ENCODE measurements at places on chromosomes 7 and 10.

DNA sequence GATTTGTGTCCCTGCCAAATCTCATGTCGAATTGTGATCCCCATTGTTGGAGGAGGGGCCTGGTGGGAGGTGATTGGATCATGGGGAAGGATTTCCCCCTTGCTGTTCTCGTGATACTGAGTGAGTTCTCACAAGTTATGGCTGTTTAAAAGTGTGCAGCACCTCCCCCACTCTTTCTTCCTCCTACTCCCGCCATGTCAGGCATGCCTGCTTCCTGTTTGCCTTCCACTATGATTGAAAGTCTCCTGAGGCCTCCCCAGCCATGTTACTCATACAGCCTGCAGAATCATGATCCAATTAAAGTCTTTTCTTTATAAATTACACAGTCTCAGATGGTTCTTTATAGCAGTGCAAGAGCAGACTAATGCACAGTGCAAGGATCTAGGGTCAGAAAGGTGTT, 75.4 kb downstream of the CALD1 start:
- no peak for DNase-seq

DNA sequence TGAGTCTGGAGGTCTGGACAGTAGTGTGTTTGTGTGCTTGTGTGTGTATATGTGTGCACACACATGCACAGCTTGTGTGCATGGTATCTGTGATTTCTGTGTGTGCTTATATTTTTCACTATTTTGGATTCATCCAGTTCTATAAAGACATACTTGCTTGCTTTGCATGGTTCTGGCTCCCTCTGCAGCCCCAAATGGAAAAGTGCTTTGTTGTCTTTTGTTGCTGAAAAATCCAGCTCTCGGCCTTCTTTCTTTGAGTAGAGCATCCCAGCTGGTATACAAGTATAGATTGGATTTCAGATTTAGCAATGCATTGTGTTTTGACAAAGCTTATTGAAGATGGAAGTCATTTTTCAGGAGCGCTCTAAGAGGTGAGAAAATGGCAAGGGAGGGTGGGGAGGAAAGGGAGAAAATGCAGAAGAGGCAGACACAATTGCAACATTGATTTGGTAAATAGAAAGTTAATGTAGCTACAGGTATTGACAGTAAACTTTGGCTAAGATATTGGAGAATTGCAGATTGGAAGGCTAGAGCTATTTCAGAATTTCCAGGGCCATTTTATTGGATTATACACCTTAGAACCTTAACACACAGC, 333.9 kb downstream of the AUTS2 start:
- DNase-seq: no peak

DNA sequence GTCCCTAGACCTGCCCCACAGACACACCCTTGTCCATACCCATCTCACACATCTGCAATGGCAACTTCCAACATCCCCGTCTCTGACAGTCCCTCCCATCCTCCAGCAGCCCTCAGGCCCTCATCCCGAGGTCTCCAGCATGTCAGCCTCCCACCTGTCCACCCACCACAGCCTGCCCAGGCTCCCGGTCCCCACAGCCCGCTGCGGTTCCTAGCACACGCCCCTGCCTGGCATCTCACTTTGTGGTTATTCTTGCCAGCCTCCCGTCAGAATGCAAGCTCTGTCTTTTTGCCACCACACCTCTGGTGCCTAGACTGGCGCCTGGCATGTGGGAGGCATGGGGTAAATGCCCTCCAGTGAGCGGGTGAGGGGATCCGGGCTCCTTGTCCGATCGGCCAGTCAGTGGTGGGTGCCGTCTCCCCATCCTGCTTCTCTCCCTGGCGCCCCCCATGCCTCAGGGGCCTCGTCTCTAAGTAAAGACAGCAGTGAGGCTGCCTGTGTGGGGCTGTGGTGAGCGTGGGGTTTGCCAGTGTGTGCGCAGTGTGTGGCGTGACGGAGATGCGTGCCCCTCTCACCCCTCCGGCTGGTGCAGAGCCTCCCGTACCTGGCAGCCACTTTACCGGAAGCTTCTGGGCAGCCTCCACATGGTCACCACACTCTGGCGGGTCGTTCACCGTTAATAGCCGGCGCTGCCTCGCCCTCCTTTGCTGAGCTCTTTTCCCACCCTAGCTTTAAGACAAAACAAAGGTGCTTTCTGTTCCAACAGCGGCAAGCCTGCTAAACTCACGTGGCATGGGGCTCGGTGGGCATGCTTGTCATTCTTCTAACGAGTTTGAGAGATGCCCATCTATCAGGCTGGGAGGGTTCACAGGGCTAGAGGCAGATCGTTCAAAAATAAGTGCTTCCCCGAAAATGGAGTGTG, 28.5 kb upstream of the TTYH3 start:
- no peak for DNase-seq

GRCh38 chr10:106872176-106872575, 292.3 kb downstream of the SORCS1 start:
- no peak for DNase-seq

GRCh38 chr7:15495170-15495569, 66.6 kb downstream of the AGMO start:
- DNase-seq: no peak

DNA sequence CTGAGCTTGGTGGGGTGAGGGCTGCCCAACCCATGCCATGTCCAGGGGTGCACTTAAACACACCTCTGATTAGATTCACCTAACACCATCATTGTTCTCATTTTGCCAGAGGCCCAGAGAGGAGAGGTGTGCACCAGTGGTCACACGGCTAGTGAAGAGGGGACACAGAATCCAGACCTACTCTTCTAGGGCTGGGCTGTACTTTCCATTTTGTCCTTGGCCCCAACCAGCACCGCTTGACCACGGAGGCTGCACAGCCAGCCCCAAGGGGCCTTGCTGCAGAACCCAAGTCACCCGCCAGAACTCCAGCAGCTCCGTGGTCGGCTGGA, 246 bp upstream of the WDFY4 start:
- no peak for DNase-seq

DNA sequence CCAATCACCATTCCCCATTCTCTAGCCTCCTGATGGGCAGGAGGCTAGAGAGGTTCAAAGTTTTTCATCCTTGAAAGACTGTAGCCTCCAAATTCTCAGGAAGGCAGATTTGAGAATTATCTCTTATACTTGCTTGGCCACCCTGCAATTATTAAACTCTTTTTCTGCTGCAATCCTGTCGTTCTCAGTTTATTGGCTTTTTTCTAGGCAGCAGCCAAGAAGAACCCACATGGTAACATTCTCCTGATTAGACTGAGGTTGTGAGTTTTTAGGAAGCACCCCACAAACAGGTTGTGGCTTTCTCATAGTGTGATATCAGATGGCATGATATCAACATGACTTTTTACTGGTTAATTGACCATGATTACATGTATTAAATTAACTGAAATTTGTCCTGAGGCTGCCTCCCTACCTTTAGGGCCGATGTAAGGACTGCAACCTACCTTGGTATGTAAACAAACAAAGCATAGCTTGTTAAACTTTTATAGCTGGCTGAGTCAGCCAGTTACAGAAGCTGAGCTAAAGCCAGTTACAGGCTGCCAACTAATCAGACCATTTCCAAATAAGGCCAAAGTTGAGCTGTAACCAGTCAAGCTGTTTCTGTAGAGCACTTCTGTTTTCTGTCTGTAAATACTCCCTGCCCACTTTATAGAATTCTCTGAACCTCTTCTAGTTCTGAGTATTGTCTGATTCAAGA, 3.2 kb upstream of the ZNF248 start:
- no peak for DNase-seq

- DNase-seq: no peak
Observed at GRCh38 chr10:21995557-21995956, 8.0 kb downstream of the DNAJC1 start.

DNA sequence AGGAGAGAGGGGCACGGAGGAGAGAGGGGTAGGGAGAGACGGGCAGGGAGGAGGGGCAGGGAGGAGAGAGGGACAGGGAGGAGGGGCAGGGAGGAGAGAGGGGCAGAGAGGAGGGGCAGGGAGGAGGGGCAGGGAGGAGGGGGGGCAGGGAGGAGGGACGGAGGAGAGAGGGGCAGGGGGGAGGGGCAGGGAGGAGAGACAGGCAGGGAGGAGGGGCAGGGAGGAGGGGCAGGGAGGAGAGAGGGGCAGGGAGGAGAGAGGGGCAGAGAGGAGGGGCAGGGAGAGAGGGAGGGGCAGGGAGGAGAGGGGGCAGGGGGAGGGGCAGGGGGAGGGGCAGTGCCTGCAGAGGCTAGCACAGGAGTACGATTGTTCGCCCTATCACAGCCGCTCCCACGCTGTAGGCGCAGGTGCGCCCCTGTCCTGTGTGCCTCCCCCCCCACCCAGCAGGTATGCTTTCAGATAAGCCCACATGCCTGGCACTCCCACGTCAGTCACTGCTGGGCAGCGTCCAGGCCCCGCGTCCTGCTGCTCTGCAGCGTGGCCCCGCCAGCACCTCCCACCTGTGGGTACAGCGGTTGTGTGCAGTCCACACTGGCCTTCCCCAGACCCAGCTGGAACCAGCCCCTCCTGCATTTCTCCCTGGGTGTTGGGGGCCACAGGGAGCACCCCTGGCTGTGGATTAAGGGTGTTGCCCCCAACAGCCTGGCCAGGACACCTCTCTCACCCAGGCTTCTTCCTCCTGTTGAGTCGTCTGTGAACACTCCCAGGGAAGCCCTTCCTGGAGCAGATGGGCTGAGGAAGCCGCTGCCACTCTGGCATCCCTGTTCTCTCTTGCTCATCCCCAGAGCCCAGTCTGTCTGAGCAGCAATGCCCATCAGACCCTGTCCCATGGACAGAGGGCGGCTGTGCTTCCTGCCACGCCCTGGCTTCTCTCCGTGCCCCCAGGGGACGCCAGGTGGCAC, 10.8 kb downstream of the NKX6-2 start:
- no peak for DNase-seq

GRCh38 chr7:25565949-25566348, 337.7 kb upstream of the NPVF start:
- peak; percentile 60 for DNase-seq

All from CD4-positive, alpha-beta memory T cell (primary cell).